ENCODE measurements at places on chromosomes 11 and 22.

- no peak for DNase-seq
These were observed 25.7 kb upstream of the SCGB1A1 start for GRCh38 chr11:62393061-62393611.

- DNase-seq, result no peak
These were observed 16.8 kb upstream of the TSPAN18 start for GRCh38 chr11:44709966-44710365.

GRCh38 chr11:19814421-19814820 lies 101.8 kb downstream of the NAV2 start:
- DNase-seq, result no peak

- no peak for DNase-seq
These were observed 64.0 kb downstream of the RPUSD4 start for GRCh38 chr11:126147208-126148111.

DNA sequence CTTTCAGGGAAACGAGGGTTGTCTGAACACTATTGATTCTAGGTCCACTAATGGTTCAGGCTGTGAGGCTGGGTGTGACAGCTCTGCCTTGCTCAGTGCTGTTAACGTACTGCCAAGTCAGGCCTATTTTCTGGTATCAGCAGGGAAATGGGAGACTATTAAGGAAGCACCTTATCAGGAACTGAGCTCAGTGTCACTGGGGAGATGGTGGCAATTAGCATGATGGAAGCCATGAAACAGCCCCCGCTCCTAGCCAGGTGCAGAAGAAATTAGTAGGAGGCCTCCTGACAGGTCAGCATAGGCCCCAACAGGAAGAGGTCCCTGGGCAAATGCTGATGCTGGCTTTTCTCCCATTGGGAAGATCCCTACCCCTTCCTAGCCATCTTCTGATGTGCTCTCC lies 42.6 kb upstream of the LMO2 start:
- no peak for DNase-seq

GRCh38 chr11:94325681-94326080 lies 21.3 kb downstream of the IZUMO1R start:
- no peak for DNase-seq

GRCh38 chr11:109750964-109751363 lies 329.0 kb downstream of the C11orf87 start:
- DNase-seq, result no peak

DNA sequence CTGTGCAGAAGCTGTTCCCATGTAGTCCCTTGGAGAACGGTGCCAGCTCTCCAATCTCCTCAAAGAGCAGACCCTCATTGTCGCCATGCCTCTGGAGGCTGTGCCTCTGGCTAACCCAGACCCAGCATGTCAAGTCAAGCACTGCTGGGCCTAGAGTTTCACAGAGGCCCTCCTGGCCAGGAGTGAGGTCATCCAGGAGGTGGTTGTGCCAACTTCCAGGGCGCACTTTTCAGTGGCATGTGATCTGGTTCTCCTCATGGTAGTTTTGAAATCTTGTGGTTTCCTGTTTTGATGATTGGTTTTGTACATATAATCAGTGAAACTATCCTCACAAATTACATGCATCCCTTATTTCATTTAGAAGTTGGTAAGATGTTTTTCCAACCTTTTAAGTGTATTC lies 78.9 kb downstream of the PPFIBP2 start:
- no peak for DNase-seq

DNA sequence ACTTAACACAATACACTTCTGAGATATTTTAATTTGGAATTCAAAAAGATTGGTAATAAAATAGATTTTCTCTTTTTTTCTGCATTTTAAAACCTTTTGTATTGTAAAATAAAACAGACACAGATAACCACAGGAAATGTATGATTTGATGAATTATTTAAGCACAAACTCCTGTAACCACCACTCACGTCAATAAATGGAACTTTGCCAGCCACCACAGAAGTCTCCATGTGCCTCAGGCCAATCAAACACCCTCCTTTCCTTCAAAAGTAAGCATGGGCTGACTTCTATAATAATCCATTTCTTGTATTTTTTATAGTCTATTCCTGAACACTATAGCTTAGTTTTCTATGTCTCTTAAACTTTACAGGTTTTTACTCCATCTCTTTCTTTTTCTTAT lies 721.7 kb downstream of the DLG2 start:
- DNase-seq, result no peak

GRCh38 chr11:16193897-16194381 lies 162.4 kb downstream of the SOX6 start:
- DNase-seq, result no peak

DNA sequence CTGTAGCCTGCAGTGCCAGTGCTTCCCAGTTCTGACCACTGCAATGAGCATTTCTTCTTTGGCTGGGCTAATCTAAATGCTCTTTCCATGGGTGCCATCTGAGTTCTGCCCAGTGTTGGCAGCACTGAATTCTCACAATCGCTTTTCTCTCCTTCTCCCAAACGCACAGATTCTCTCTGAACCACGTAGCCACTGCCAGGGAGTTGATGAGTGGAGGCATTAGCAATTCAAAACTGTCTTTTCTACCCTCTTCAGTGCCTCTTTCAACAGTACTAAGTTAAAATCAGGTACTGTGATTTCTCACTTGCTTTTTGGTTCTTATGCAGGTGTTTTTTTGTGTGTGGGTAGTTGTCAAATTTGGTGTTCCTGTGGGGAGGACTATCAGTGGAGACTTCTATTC lies 745.0 kb upstream of the ANO5 start:
- DNase-seq, result no peak

DNA sequence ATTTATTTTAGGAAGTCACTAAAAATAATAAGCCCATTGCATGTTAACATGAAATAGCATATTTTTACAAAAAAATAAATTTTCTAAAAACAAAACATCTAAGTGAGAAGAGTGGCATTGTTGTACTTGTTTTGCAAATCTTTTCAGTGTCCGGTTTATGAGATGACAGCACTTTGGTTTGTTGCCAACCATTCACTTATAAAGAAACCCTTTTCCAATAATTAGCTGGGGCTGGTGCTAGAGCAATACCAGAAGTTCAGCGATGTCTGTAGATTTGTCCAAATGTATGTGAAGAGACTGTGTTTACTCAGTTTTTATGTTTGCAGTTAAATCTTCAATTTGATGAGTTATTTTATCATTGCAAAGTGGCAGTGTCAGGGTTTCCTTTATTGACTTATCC lies 22.1 kb upstream of the KRTAP5-7 start:
- no peak for DNase-seq

- no peak for DNase-seq
These were observed 101.9 kb downstream of the GGTLC2 start for GRCh38 chr22:22746061-22746962.

DNA sequence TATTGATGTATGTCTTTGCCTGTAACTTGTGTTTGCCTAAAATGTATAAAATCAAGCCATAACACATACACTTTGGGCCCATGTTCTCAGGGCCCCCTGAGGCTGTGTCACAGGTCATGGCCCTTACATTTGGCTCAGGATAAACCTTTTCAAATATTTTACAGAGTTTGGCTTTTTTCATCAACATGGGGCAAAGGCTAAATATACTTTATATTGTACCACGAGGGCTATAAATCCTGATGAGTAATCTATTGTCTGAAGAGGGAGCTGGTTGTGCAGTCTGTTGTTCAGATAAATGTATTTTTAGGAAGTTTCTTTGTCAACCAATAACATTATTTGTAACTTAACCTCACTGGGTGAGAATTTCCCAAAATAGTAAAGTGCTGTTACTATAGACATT lies 404.6 kb upstream of the DDI1 start:
- DNase-seq, result no peak

GRCh38 chr22:48536541-48537342 lies 1290.9 kb downstream of the BRD1 start:
- no peak for DNase-seq

GRCh38 chr11:91871791-91872190 lies 352.8 kb upstream of the FAT3 start:
- DNase-seq, result no peak

DNA sequence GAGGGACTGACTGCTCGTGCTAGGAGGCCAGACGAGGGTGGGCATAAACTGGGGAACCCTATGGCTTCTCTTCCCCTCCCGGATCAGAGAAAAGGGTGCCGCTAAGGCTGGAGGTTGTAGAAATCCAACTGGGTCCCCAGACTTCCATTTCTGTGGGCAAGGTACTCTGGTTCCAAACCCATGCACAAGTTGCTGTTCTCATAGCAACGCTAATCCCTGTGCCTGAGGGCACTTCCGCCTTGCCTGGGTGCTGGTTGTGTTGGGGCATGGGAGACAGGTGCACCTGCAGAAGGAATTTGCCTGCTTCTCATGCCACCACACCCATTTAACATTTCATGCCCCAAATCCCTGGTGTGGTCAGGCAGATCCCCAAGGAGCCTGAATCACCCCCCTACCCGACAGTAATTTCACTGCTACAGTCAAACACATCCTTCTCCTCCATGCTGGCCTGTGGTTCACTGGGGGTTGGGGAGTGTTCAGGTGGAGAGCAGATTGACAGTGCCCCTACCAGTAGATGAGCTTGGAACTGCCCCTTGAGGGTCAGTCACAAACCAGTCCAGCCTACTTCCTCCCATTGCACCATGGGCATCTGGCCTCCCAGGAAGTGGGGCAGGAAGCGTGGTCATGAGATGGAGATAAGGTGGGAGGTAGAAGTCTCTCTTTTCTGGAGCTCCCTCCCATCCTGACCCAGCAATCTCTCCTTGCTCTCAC lies 1.2 kb downstream of the C2CD2L start:
- peak; percentile 17 for DNase-seq

DNA sequence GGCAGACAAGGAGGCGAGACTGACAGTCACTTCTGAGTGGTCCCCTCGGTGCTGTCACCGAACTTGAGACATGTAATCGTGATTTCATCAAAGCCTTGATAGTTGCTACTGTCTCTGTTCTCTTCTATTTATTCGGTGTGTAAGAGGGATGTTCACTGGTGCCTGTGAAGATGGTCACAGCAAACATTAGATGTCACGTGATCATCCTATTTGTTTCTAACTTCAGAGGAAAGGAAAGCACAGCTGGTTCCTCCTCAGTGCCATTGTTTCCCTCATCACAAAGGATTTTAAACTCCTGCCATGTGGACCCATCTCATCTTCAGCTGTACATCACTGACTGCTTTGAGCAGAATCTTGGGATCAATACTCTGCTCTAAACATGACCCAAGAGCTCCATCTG lies 73.1 kb upstream of the CLMP start:
- DNase-seq, result no peak

GRCh38 chr22:42719656-42720262 lies 911 bp downstream of the A4GALT start:
- no peak for DNase-seq

DNA sequence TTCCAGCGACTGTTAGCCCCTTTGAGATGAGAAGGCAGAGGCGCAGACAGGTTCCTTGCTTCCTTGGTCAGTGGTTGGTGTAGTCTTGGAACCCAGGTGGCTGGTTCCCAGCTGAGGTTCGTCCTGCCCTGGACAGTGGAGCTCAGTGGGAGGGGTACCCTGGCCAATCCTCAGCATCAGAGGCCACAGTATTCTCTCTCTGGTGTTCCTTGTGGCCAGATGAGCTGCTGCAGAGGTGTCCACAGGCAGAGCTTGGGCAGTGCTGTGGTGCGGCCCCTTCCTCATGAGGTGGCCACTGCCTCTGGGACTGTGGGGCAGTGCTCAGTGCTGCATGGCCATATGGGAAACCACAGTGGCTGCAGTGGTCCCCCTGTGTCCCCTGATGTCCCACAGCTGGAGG lies 61.8 kb downstream of the CTTN start:
- no peak for DNase-seq

- DNase-seq, result no peak
These were observed 156.2 kb downstream of the MAML2 start for GRCh38 chr11:96186806-96187205.

DNA sequence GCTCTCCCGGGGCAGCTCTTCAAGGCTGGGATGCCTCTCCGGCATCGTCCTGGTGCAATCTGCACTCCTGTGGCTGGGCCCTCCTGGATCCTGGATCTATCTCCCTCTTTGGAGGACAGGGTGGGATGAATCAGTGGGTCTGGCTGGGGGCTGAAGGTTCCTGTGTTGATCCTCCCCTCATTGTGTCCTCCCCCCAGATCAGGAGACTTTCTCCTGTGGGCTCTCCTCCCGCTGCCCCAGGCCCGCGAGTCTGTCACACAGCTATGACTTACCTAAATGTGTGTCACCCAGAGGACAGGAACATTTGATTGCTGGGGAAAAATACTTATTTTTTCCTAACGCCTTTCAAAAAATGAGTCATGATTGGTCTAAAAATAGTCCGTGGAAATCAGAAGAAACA lies 106.8 kb upstream of the NECTIN1 start:
- DNase-seq, result no peak

DNA sequence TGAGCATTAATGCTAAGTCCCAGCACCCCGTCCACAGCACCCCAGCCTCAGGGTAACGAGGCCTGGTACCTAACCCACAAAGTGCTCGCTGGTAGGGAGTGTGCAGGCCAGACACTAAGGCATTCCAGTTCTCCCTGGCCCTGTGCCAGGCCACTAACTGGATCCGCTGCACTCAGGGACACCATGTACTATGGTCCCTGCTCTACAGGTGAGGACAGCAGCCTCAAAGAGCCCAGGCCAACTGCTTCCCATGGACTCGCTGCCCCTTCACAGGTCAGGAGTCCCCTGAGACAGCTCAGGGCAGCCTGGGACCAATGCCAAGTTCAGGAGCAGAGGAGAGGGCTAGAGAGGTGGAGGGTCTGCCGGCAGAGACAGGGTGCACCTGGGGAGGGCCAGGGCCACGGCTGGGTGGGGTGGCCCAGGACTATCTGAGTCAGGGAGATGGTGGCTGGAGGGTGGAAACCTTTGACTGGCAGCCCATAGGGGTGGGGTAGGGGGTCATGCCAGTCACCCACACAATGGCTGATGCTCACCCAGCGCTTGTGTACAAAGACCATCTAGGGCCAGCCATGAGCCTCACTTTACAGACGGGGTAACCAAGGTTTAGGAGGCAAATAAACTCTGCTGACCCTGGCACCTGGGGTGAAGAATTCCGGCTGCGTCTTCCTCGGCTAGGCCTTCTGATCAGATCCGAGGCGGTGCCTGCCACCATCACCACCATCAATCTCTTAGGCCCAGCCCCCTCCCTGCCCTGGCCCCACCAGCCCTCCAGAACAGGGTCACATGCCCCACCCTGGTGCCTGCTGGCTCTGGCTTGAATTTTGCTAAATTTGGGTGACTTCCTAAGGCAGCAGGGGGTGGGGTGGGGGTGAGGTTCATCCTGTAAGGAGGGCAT lies 5.6 kb downstream of the OSBPL5 start:
- DNase-seq, result no peak

- DNase-seq, result peak; percentile 36
These were observed 1273.9 kb upstream of the CNTN5 start for GRCh38 chr11:97746818-97747217.

- no peak for DNase-seq
These were observed 3.4 kb downstream of the TYR start for GRCh38 chr11:89181111-89181510.

DNA sequence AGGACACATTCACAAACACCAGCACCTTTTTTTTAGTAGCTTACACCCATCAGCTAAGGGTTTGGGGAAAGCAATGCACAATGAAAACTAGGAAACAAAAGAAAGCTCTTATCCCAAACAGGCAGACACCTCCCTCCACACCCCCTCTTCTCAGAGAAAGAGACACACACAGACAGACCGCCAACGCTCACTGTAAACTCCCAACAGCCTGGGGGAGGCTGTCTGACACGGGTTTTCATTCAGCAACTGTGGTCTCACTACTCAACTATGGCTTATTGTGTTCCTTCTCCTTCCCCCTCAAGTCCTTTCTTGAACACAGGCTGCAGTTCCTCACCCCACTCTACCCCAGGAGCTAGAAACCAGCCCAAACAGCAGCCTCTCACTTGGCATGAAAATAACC lies 123.4 kb downstream of the C11orf58 start:
- DNase-seq, result no peak

All from NCI-H2081 treated with DMSO at 0.1 percent for 48 hours (cell line).